ENCODE measurements at places on chromosomes 4 and X. TPM values are rescaled to one million over a fixed set of nuclear protein-coding genes. Genes with fewer than 3 reads are reported as not detected.

Gene VCX3A
- total RNA-seq: not detected

DNA sequence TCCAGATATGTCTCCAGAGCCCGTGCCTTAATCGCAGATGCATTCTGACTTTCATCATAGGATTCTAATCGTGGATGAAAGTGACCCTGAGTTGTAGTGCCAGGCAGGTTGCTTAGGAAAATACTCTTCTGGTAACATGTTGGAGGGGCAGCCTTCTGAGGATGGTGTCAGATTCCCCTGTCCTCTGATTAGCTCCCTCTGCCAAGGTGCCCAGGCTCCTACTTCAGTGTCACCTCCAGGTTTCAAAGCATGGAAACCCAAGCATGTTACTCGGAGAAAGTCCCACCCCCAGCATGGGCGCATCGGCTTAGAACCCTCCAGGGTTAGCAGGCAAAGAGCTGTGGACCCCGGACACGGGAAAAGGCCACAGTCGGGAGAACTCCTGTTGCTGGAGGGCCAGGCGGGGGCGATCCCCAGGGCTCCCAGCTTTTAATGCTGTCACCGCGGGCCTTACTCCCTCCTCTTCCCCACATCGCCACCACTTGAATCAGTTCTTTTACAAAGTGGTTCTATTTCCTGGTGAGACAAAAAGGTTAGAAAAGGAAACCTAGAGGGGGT lies 44.5 kb downstream of the TRIM2 start:
- no peak for DNase-seq

- DNase-seq: no peak
Observed at GRCh38 chr4:142043509-142043908, 407.1 kb downstream of the IL15 start.

Gene ARHGAP4
- 30.0 TPM for total RNA-seq

DNA sequence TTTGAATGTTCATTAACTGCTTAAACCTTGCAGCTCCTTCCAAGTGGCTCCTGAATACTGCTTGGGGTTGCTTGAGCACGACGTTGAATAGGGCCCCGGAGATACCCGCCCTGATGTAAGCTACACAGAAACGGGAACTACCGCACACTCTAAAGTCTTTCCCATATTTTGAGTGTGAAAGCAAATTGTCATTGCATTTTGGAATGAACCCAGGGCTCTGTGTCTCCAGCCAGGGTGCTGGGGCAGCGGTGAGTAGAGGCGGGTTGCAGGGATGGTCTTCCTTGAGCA lies 59.4 kb upstream of the HELT start:
- no peak for DNase-seq

DNA sequence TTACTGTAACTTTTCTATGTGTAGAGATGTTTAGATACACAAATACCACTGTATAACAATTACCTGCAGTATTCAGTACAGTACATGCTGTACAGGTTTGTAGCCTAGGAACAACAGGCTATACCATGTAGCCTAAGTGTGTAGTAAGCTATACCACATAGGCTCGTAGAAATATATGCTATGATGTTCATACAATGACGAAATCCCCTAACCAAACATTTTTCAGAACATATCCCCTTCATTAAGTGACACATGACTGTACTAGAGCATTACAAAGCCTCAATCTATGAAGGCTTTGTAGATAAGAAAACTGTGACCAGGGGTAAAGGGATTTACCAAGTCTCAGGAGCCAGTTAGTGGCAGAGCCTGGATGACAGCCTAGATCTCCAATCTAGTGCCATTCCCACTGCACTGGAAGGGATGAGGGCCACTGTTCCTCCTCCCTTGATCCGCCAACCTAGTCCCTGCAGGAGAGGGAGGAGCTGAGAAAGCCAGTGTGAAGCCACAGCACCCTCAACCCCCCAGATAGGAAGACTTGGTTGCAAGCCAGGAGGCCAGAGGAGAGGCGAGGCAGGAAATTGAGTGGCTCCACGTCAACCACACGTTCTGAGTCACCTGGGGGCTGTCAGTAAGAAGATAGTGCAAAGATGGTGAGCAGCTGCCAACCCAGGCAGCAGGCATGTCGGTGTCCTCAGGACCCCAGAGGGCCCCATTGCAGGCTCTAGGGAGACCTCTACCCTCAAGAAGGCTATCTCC lies 227.7 kb downstream of the BCOR start:
- no peak for DNase-seq

DNA sequence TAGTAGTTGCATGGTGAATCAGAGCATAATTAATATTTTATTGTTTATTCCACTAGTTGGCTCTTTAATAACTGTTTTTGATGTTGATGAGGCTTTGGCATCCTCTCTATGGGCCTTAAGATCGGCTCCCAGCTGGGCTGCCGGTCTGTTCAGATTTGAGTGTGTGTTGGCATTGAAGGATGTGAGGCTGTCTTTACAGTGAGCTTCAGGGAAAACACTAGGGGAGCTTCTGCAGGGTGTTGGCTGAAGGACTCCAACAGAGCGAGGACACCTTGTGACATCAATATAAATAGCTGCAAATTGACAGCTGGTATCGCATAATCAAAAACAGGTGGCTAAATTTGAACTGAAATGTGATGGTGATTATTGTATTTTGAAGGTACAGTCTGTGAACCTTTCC lies 322.0 kb downstream of the FSTL5 start:
- DNase-seq: no peak

- no peak for DNase-seq
Observed at GRCh38 chrX:114952696-114953095, 64.7 kb downstream of the IL13RA2 start.

DNA sequence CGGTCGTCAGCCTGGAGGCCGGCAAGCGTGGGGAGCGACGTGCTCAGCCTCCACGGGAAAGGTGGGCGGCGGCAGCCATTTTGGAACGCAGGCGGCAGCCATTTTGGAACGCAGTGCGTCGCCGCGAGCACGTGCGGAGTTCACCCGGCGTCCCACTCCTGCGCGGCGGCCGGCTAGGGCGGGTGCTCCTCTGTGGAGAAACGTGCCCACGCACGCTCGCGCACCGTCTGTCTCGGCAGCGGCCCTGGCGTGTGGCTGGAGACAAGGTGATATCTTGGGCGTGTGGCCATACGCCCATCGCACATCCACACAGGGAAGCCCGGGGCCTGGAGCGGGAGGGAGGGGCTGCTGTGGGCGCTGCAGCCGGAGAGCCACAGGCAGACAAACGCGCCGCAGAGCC lies 21.1 kb downstream of the CPLX1 start:
- DNase-seq: no peak

DNA sequence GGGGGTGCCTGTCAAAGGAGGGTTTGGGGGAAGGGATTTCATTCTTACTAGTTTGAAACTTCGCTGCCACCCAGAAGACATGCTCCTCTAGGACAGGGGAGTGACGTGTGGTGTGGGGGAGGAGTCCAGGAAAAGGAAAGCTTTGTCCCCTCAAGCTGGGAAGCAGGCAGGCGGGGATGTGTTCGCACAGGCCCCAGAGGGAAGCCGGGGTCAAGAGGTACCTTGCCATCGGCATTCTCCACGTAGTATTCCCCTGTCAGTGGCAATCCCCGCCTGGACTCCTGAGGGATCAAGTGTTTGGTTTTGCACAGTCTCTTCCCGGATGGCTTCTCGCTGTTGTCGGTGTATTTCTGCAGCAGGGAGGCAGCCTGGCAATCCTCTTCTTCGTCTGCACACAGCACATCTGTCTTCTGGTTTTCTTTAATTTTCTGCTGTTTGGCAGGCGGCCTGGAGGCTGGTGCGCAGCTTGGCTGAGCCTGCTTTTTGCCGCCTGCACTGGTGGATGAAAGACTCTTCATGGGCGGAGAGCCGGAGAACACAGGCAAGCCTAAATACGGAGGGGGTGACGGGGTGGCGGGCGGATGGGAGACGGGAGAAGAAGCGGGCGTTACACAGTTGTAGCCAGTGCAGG lies 35.1 kb downstream of the BCOR start:
- DNase-seq: no peak

DNA sequence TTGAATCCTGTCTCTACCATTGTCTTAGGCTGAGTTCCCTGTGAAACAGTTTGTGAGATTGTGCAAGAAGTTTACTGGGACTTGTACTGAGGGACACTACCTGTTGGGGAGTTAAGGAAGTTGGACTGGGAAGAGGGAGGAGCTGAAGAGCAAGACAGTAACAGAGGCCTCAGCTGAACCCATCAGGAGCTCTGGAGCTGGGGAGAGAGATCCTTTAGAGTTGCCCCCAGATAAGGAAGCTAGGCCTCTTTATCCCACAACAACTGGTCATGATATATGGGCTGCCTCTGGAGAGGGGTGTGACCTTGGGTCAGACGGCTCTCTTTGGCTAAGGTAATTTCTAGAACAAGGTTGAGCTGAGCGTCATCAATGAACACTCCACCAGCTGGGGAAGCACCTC lies 137.8 kb upstream of the SLC4A4 start:
- DNase-seq: peak; percentile 31

GRCh38 chrX:43666311-43666912 lies 10.3 kb downstream of the MAOA start:
- no peak for DNase-seq

Measured in colonic mucosa (tissue), 4 donors.